ENCODE measurements at places on chromosomes 7 and 10.

DNA sequence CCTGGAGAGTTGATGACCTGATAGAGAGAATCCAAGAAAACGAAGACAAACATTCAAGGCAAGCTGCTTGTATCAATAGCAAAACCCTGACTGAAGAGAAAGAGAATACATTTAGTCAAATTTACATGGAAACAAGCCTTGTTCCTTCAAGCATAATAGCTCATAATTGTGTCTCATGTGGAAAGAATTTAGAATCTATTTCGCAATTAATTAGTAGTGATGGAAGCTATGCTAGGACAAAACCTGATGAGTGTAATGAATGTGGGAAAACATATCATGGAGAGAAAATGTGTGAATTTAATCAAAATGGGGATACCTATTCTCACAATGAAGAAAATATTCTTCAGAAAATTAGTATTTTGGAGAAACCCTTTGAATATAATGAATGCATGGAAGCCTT is 18.0 kb downstream of the RBAK start:
- peak; percentile 34 for DNase-seq

GRCh38 chr10:69324583-69324982 is 46.3 kb downstream of the HK1 start:
- no peak for DNase-seq

DNA sequence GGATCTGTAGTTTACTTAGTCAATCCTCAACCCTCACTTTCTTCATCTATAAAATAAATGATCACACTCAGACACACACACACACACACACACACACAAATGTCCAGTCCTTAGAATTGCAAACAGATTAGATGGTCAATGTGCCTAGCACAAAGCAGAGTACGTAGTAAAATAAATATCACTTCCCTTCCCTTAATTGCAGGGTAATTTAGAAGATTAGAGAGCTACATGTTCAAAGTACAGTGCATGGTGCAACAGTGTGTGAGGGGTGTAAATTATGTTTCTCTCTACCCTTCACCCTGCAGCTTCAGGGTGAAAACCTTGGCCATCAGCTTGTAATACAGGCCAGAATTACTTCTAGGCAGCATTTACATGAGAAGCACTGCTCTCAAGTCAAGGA is 187.0 kb upstream of the GHITM start:
- no peak for DNase-seq

DNA sequence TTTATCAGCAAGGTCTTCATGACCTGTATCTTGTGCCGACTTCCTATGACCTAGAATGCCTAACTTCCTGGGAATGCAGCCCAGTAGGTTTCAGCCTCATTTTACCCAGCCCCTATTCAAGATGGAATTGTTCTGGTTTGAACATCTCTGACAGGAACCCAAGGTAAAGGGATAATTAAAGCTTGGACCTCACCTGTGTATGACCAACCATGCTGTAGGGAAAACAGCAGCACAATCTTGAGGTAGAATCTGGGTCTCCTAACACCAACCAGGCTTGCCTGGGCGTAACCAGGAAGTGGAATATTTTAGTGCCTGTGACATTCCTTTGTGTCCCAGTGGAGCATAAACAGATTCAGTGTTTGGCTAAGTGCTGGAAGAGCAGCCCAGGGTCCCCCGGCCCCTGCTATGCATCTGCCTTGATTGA is 94.1 kb downstream of the PFKFB3 start:
- no peak for DNase-seq

GRCh38 chr7:115015619-115016018 is 93.7 kb downstream of the MDFIC start:
- no peak for DNase-seq

DNA sequence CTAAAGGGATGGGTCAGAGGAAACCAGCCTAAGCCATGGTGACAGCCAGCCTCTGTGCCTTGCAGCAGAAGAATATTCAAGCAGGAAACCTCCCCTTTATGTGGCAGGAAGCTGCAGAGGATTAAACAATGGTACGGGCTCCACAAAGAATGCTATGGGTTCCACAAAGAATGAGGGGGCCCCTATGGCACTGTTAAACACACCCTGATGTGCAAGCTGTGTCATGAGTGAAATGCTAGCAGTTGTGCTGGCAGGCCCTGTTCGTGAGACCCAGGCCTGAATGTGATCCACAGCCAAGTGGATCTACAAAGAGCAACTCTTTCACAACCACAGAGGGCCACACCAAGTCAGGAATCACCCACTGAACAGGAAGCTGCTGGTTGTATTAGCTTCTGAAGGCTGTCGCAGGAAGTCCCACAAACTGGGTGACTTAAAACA is 68.9 kb downstream of the MYOF start:
- DNase-seq = no peak

GRCh38 chr10:29962166-29962850 is 97.1 kb downstream of the JCAD start:
- DNase-seq = no peak

- no peak for DNase-seq
Measured at GRCh38 chr10:6173203-6173602, 29.5 kb upstream of the PFKFB3 start.

- DNase-seq = no peak
Measured at GRCh38 chr10:64458306-64458705, 937.1 kb downstream of the REEP3 start.

DNA sequence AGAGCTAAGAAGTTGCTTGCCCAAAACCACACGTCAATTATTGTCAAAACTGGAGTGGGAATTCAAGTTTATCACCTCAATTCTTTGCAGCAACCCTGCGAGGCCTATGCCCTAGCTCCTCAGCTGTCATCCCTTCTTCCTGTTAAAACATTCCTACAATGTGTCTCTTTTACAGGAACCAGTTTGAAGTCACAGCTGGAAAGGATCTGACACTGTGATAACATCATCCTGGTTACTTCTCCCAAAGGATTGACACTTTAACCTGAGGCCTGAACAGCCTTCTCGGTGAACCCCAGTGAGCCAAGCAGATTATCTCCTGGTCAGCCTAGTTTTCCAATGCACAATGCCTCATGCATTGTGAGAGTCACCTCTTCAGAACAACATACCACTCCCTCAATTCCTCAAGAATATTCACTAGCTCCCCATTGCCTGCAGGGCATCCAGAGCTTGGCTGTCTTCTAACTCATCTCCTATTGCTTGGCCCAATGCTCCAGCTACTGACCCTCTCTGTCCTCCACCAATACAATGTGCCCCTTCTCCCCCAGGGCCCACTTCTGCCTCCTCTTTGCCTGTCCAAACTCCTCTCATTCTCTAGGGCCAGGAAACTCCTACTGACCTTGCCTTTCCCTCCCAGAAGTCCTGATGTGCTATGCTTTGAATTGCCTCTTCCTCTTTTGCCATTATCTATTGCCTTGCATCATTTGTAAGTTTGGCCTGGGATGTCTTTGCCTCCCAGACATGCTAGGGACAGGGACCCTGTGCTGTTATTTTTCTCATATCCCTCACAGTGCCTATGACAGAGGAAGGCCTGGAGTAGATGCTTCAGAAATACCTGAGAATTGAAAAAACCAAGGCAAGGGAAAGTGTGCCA is 10.4 kb upstream of the DLG5 start:
- no peak for DNase-seq

Data from RKO (cell line).